ENCODE measurements at places on chromosomes 1 and 21.
A peak's percentile ranks its signal among the peaks of the same experiment; 100 is the strongest.

- DNase-seq, result no peak
Observed at GRCh38 chr1:104238991-104239390, 489.3 kb downstream of the AMY1C start.

- no peak for DNase-seq
Observed at GRCh38 chr1:3881193-3881480, 18.9 kb downstream of the C1orf174 start.

GRCh38 chr1:7253118-7253480 lies 467.8 kb downstream of the CAMTA1 start:
- peak; percentile 46 for DNase-seq

DNA sequence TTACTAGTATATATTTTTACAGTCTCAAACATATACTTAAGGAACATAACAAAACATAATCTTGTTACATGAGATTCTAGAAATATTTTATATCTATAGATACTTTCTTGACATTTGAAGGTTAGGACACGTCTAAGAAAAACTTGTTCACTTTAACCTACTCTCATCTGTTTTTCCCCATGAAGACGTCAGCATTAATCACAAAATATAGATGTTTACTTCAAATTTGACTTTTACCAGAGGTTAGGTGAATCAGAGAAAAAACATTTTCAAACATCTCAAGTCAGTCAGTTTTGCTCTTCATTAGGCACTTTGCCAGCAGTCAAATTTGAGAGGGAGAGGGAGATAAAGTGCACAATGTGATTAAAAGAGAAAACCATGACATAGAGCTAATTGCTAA lies 47.7 kb downstream of the BRINP3 start:
- no peak for DNase-seq

DNA sequence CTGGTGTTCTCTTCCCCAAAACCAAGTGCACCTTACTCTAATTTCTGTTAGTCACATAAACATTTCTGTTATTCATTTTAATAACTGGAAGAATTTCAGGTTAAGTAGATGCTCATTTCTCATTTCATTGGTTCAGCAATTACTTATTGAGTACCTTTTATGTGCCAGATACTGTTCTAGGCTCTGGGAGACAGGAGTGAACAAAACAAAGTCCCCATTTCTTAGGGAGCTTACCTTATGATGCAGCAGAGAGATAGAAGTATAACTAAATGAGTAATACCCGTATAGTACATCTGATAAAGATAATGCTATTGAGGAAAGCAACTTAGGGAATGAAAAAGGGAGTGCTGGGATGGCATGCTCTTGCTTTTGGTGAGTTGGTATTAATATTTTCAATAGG lies 33.7 kb downstream of the LRRC8C start:
- no peak for DNase-seq

GRCh38 chr1:39566441-39567137 lies 10.0 kb downstream of the PABPC4 start:
- DNase-seq, result no peak

DNA sequence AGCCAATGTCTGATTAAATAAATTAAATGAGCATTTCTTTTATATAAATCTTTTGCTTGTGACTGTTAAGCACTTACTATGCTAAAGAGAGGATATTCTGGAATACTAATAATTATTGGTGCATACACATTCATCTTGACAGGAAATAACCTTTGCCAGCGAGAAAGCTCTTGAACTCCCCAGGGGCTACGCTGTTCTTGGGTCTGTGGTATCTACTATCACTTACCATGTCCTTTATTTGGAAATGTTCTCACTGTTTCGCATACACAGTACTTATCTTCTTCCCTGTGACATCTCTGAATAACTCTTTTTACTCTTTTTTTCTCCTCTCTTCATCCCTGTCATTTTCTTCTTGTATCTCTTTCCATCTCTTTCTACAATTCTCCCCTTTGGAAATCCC lies 178.7 kb downstream of the GABPA start:
- no peak for DNase-seq

GRCh38 chr1:114154146-114154962 lies 685 bp upstream of the SYT6 start:
- DNase-seq, result no peak

DNA sequence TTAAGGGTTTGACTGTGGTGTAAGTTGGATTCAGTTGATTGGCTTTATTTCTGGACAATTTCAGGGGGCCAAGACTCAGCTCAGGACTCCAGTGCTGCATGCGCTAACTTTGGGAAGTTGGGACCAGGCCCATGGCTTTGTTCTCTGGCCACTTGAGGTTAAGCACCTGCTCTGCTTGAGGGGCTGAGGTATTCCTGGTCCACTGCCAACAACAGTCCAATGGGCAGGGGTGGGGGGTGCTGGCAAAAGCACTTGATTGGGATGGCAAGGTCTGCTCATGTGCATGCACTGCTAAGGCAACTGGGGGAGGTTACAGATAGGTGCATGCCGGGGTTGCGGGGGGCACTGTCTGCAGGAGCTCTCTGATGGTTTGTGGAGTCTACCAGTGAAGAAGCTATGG lies 52.6 kb upstream of the ASB17 start:
- DNase-seq, result no peak

DNA sequence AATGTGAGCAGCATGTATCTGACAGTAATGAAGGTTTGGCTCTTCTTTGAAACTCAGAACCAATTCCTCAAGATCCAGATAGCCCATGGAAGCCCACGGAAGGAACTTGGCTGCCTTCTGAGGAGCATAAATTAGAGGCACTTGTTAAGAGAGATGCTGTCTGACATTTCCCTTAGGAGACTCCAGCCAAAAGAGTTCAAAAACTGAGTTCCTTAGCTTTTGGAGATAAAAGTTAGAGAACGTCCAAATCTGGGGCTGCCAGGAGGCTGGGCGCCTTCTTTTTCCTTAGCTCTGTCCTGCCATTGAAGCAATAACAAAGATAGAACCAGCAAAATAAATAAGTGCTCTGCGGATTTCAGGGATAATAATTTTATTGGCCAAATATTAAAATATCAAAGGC lies 439.6 kb upstream of the USP24 start:
- DNase-seq, result no peak

- DNase-seq, result no peak
Observed at GRCh38 chr21:26528882-26529281, 44.2 kb downstream of the CYYR1 start.

GRCh38 chr1:118246646-118247045 lies 61.6 kb upstream of the SPAG17 start:
- no peak for DNase-seq

GRCh38 chr1:235881930-235882700 lies 15.4 kb upstream of the LYST start:
- DNase-seq, result no peak

DNA sequence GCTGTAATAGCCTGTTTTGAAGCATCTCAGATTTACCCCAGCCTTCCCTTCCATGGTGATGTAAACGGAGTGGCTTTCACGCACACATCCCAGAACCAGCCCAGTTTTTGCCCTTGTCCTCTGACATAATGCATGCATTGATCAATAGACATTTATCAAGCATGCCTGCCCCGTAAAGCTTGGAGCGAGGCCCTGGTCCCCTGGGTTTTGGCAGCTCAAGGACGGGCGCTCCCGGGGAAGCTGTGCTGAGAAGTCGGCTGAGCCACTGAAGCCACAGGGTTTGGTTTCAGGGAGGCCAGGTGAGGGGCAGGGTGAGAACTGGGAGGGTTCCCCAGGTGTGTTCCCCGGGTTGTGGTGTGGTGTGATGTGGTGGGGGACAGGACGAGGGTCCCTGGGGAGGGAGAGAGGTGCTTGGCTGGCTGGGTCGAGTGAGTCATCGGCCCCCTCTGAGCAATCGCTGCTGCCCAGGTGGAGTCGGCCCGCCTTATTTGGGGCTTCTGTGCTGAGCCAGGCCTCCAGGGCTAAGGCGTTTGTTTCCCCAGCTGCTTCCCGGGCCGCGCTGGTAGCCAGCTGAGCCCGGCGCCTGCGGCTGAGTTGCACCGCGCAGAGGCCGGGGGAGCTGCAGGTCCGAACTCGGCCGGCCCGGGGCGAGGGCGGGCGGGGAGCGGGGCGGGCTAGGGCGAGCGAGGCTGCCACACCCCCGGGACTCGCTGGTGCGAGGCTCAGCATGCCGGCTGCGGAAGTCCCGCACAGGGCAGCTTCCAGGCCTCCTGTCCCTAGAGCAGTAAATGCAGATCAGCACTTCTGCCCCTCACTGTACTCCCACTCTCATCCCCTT lies 23.6 kb downstream of the ATP2B4 start:
- DNase-seq, result no peak

GRCh38 chr1:230130172-230130944 lies 63.3 kb downstream of the GALNT2 start:
- no peak for DNase-seq

GRCh38 chr1:11528611-11529261 lies 49.8 kb downstream of the DISP3 start:
- no peak for DNase-seq

- DNase-seq, result no peak
Observed at GRCh38 chr1:190578017-190578416, 100.4 kb upstream of the BRINP3 start.

DNA sequence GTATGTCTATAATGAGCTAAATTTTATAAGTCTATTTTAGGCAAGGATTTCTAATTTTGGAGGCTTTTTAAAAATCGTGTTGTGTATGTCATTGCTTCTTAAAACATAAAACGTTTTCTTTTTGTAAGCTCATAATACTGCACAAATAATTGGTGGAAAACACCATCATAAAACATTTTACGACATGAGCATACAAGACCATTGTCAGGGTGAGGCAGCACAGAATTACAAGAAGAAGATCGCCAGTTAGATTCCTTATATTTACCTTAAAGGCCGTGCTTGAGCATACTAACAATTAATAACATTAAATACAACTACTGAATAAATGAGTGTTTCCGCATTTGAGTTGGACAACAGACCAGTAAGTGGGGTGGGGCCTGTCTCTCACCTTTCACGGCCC lies 19.1 kb upstream of the LMX1A start:
- DNase-seq, result no peak

GRCh38 chr1:59290193-59290949 lies 6.5 kb upstream of the FGGY start:
- no peak for DNase-seq

- DNase-seq, result peak; percentile 22
Observed at GRCh38 chr21:45818904-45819285, 162.7 kb upstream of the COL6A1 start.

DNA sequence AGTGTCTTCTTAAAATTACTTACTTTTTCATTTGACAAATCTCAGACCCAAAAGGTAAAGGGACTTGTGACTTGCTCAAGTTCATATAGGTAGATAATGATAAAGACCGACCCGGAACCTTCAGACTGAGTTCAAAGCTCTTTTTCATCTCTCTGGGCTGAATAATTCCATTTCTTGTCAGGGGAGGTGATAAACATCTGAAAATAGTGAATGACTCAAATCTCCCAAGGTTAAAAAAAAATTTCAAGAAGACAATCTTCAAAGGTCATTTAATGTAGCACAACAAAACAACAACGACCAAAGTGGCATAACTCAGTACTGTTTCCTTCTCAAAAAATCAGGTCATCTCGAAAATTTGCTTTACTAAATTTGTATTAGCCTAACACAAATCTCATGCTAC lies 20.6 kb downstream of the LUZP1 start:
- no peak for DNase-seq

DNA sequence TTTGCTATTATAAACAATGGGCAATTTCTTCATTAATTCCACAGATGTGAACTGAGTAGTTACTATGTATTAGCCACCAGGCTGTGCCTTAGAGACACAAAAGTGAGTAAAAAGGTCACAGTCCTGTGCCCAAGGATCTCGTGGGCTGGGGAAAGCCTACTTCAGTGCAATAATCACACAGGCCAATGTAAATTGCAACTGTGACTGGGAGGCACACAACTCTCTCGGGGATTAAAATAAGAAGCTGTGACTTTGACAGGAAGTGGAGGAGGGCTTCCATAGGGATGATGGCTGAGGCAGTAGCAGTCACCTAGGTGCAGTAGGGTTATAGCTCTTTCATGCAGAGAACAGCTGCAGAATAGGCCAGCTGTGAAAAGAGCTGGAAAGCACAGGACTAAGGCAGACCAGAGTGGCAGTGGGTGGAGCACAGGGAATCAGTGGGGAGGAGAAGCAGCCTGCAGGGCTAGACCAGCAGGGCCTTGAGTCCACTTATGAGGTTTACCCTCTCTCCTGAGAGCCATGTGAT lies 121.9 kb downstream of the MAB21L3 start:
- DNase-seq, result no peak

GRCh38 chr1:56515898-56516538 lies 63.3 kb downstream of the PLPP3 start:
- DNase-seq, result no peak

DNA sequence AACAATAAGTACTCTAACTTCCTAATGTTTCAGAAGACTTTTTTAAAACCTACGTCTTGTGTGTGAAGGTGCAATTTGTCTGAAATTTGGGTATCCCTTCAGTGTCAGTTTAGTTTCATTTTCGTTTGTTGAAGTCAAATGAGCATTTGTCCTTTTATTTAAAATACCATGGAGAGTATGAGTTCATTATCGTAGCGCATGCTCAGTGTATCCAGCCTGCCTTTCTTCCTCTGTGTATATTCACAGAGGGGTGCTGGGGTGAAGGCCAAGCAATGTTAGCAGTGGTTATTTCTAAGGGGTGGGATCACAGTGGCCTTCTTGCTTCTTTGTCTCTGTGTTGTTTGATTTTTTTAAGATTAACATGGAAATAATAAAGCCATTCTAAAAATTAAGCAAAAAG lies 43.2 kb downstream of the CNN3 start:
- DNase-seq, result no peak

- no peak for DNase-seq
Observed at GRCh38 chr1:213083112-213083445, 32.0 kb downstream of the RPS6KC1 start.

- no peak for DNase-seq
Observed at GRCh38 chr1:209268479-209268878, 315.0 kb upstream of the CAMK1G start.

- no peak for DNase-seq
Observed at GRCh38 chr1:41758500-41758899, 160.2 kb downstream of the HIVEP3 start.

GRCh38 chr1:235858766-235859165 lies 7.9 kb downstream of the LYST start:
- no peak for DNase-seq

DNA sequence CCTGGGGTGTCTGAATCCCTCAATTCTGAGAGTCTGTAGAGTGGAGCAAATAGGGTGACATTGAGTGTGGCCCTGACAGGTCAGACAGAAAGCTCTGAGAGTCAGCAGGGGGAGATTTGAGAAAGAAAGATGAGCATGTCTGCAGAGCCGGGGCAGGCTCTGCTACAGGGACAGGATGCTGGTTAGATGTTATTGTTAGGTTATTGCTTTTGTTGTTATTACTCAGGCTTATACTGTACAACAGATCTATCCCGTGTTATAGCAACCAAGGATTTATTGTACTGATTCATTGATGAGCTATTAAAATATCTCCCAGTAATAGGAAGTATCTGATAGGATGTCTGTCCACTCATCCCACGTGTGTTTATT lies 59.5 kb downstream of the NFASC start:
- no peak for DNase-seq

Data from vagina (tissue), 2 donors.